Activated T-cell treated with anti-CD3 and anti-CD28 coated beads, Interleukin-2, amount 50 U/mL, for 4 hours (primary cell): ENCODE measurements at places on chromosomes 3 and 15. TPM values are rescaled to one million over a fixed set of nuclear protein-coding genes. Genes with fewer than 3 reads are reported as not detected.

GRCh38 chr3:136512381-136512780 is 239.8 kb downstream of the STAG1 start:
- no peak for DNase-seq

- no peak for DNase-seq
These were observed 317.3 kb downstream of the ZNF385D start for GRCh38 chr3:21433751-21434150.

GRCh38 chr15:57334257-57334656 is 42.0 kb upstream of the CGNL1 start:
- no peak for DNase-seq

DNA sequence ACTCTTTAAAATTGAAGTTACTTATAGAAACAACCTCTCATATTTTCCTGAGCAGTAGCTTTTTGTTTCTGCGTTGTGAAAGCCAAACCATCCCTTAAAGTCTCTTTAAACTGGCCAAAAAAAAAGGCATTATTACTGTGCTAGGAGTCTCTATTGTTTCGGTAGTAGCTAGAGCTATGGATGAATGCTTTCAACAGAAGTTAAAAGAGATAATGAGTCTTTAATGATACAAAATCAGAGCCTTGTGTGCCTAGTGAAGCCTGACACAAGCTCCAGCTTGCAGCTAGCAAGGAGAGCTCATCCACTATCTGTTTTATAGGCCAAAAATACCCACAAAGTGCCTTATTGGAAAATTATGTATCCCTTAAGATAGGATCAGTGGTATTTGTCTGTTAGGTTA is 360.4 kb upstream of the CDIN1 start:
- DNase-seq = no peak

- no peak for DNase-seq
These were observed 27.6 kb downstream of the C3orf33 start for GRCh38 chr3:155778462-155778861.

DNA sequence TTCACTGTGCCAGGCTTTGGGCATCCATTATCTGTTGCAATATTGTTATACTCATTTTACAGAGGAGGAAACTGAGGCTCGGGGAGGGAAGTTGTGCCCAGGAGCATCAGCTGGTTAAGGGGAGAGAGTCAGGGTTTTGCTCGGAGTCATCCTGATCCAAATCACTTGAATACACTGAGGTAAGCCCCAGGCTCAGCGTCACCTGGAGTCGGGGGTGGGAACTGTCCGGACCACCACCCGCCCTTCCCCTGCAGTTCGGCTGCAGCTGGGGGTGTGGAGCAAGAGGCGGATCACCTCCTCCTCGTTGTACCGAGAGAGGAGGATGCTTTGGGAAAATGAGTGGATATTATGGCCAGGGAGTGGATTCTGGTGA is 646 bp downstream of the HRH1 start:
- DNase-seq = no peak

DNA sequence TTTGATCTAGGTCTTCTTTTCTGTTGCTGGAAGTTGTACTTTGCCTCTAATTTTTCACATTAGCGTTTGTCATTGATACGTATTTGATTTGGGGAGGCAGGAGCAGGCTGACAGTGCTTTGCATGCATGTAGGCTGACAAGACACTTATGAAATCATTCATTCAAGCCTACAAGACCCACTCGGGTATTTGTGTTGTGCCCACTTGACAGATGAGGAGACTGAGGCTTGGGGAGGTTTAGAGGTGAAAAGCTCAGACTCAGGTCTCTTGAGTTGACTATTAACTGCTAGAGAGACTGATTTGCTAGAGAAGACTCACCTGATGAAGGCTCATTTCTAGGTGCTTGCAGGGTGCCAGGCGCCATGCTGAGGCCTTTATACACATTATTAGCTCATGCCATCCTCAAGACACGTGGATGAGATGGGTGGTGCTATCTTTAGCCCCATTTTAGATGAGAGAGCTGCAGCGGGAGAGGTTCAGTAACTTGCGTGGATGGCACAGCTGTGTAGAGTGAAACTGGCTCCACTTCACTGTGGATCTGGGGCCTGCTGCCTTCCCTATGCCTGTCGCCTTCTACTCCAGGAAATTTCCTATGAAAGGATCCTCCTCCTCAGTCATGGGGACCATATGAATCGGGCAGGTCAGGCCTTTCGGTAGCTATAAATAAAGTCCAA is 192.7 kb downstream of the ITPR1 start:
- DNase-seq = no peak

- no peak for DNase-seq
These were observed 77.2 kb downstream of the IL12A start for GRCh38 chr3:160065786-160066185.

DNA sequence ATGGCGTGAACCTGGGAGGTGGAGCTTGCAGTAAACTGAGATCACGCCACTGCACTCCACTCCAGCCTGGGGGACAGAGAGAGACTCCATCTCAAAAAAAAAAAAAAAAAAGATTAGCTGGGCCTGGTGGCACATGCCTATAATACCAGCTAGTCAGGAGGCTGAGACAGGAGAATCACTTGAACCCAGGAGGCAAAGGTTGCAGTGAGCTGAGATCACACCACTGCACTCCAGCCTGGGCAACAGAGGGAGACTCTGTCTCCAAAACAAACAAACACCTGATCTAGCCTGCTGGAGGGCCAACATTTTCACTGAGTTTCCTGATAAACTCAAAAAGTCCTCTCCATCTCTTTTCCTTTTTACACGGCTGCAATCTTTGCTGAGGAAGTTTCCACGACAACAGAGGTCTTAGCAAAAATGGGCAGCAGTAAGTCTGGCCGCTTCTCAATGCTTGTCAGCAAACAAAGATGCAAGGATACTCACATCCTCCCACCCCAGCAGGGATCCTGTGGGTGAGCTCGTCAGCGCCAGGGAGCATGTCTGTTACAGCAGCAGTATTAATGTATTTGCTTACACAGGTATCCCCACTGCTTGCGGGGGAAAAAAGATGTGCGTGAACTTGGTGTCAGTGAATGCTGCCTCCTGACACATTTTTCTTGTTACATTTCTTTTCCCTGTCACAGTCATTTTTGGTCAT is 21.0 kb upstream of the CCDC174 start:
- no peak for DNase-seq

GRCh38 chr15:80562033-80562432 is 133.1 kb upstream of the ABHD17C start:
- no peak for DNase-seq

- DNase-seq = no peak
These were observed 156.4 kb upstream of the FRMD4B start for GRCh38 chr3:69542089-69542804.

GRCh38 chr3:132016061-132017041 is 18.5 kb downstream of the CPNE4 start:
- DNase-seq = no peak

DNA sequence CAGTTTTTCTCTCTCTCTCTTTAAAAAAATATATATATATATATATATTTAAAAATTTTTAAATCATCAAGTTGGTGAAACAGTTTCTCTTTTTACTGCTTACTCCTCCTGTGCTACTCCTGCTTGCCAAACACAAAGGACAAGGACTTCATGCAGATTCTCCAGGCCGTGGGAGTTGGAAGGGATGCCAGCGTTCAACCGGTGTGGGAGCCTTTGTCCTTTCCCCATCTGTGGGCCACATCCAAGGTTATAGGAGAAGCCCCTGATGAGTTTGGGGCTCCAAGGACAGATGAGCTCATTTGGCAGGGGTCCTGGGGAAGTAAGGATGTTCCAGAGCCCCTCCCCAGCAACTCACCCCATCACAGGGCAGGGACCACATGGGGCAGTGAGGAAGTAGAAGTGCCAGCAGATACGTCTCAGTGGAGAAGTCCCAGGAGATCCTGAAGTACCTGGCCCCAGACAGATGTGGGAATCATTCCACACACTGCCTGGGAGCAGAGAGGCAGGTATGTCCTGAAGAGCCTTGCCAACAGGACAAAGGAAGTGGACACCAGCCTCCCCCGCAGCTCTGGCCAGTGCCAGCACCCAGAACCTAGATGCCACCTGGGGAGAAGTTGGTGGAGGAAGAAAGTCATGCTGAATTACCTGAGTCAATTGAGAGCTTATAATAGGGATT is 36.6 kb downstream of the CCK start:
- no peak for DNase-seq

DNA sequence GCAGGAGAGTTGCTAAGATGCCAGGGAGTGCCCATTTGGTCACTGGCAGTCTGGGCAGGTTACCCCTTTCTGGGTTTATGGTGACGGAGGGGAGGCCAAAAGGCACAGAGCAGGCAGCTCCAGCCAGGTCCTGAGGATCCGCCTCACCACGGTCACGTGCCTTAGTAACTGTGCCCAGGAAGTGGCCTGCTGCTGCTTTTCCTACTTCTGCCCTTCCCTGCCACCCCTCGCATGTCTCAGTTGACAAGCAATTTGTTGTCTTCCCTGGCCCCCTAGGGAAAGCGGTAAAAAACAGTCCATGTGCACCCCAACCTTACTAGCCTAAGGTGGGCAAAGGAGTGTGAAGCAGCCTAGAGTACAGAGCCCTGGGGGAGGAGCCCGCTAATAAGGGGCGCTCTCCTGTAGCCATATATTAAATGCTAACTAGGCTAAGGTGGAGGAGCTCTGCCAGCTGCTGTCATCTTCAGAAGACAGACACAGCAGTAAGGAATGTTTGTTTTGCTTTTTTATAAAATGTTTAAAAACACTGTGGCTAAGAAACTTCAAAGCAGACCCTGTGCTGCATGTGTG is 9.1 kb upstream of the LIPH start:
- DNase-seq = no peak

- DNase-seq = no peak
These were observed 34.6 kb downstream of the HSPBAP1 start for GRCh38 chr3:122758877-122759560.

DNA sequence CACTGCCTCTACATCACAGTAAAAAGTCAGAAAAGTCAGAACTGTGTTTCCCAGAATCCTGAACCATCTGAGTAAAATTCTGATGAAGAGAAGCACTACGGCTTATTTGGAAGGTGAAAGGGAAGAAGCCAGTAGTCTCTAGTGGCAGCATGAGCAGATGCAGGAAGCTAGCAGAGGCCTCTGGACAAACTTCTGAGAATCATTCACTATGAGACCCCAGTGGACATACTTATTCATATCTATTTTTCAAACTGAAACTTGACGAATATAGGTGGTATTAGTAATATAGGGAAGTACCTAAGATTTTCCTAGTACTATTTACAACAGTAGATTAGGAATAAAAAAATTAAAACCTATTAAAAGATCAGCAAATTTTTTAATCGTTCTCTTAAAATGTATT is 272.8 kb upstream of the TTC14 start:
- DNase-seq = no peak

DNA sequence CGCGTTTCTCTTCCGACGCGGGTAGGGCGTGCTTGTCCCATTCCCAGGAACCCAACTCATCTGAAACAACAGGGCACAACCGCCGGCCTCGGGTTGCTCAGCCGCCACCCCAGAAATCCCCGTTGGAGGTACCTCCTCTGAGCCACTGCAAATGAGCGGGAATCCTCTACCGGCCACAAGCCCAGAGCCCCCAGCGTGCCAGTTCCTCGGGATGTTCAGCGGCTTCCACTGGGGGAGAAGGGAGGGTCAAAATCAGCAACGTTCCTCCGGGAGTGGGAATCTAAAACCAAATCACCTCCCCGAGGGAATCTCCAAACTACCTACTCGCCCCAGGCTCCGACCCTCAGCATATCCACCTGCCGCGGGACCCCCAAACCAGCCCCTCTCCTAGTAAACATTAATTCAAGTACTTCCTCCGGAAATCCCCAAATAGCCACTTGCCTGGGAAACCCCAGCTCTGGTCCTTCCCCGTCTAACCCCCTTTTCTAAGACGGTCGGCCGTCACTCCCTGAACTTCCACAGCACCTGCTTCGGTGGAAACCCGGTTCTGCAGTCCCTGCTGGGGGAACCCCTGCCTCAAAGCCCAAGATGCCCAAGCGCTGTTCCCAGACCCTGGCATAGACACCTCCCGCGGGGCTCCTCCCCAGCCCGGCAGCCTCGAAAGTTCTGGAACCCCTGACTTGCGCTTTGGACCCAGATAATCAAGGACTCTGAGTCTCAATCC is 887 bp downstream of the OXTR start:
- no peak for DNase-seq

- no peak for DNase-seq
These were observed 49.7 kb upstream of the FBN1 start for GRCh38 chr15:48695088-48695826.

GRCh38 chr15:34644061-34644460 is 60.6 kb upstream of the GOLGA8B start:
- DNase-seq = no peak

DNA sequence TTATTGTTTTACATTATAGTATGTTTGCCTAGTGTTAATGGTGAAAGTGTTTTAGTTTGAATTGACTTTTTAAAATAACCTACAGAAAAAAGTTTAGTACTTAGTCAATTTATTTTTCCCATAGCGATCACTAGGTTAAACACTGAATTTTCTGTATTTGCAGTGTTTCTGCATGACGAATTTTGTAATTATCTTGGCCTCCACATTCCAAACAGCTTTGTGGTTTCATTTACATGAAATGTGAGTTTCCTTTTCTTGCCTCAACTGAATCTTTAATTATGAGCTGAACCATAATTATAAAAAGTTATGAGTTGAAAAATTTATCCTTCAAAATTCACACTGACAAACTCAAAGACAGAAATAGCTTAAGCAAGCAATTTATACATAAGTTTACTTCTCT is 235.5 kb downstream of the CTNNB1 start:
- no peak for DNase-seq

DNA sequence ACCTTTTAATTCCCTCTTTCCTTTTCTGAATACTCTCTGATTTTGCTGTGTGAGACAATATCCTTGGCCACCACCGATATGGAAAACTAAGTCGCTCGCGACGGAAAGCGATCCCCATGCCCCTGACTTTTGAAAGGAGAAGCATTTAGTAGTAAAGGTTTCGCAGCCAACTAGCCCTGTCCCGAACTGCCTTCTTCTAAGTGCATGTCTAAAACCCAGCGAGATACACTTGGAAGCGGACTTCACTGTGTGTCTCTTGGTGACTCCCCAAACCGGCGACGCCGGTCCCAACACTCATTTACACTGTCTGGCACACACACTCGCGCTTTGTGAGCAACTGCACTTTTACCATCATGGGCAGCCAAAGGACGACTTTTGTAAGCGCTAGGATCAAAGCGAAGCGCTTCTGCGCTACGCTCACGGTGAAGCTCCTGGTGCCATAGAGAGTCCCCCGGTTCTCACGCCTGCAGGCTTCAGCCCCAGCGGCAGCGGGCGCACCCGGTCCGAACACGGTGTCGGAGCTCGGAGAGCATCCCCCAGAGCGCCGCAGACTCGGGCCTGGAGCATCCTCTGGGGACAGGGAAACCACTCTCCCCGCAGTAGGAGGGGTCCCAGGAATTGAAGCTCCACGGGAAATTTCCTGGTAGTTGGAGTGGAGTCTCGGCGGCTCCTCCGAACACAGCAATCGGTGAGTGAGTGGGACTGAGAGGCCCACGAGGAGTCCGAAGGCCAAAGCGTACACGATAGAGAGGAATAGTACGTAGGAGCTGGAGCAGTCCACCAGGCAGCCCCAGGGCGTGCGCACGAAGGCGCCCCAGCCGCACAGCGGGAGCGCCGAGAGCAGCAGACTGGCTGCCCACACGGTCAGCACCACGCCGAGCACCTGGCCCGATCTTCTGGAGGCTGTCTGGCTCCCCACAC is 1.4 kb downstream of the GPR149 start:
- DNase-seq = no peak

Gene FILIP1L
- 0.28 TPM for total RNA-seq

Gene UNC13C
- total RNA-seq = not detected

Gene BUB1B
- 12.1 TPM for total RNA-seq

Gene UBXN7
- 34.7 TPM for total RNA-seq

Gene IQSEC1
- 19.4 TPM for total RNA-seq

Gene NAALADL2
- total RNA-seq = 0.26 TPM

Gene CHRM5
- total RNA-seq = not detected

Gene ACTRT3
- total RNA-seq = 1.3 TPM

Gene APEH
- 171 TPM for total RNA-seq

Gene PTPN23
- 44.8 TPM for total RNA-seq

Gene ITIH1
- 0.15 TPM for total RNA-seq

Gene ZBTB47
- 0.79 TPM for total RNA-seq

Gene HHLA2
- total RNA-seq = 1.8 TPM
